ENCODE measurements at places on chromosomes 4 and X.

DNA sequence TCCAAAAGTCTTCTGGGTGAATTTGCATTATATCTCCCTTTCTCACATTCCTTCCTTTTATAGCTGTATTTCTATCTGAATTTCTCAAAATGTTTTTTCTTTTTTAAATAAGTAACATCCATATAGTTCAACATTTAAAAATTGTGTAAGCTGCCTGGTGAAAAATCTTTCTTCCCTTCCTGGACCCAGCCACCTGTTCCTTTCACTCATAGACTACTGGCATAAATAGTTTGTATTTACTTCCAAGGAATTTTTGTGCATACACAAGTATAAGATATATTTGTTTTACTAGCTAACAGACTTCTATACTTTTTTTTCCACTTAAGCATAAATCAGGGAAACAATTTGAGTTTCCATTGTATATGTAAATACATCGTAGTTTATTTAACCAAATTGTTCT, 35.7 kb downstream of the PACRGL start:
- DNase-seq: no peak

DNA sequence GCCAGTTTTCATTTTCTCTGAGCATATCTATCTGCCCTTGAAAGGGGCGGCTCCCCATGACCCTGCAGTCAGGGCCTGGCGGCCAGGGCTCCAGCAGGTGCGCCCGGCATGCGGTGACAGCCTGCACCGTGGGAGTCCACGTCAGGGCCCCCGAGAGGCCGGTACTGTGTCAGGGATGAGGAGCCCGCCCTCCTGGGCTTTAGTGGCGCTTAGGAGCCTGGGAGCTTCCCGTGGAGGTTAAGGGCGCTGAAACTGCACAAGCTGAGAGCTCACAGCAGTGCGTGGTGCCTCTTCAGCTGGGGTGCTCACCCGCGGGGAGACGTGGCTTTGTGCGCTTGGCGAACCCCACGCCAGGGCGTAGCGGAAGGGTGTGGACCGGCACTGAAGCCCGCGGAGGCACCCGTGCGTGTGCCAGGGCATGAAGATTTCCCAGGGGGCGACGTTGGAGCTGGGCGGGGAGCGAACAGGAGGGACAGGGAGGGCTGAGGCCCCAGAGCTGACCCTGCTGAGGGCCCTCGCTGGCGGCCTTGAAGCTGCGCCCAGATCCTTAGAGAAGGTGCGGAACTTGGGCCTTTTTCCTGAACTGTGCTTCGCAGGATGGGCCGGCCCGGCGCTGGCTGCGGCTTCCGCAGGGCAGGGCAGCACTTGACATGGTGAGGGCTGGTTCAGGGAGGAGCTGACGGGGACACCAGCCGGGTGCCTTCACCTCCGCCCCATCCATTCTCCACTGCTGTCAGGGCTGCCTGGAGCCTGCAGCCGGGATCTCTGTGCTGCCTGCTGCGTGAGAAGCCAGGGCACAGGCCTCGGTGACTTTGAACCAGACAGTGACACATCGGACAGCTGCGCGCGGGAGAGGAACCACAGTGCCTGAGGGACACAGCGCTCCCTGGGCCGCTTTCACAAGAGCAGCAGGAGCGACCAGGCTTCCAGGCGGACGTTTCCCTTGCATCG, 32.9 kb downstream of the HTT-AS start:
- peak; percentile 14 for DNase-seq

DNA sequence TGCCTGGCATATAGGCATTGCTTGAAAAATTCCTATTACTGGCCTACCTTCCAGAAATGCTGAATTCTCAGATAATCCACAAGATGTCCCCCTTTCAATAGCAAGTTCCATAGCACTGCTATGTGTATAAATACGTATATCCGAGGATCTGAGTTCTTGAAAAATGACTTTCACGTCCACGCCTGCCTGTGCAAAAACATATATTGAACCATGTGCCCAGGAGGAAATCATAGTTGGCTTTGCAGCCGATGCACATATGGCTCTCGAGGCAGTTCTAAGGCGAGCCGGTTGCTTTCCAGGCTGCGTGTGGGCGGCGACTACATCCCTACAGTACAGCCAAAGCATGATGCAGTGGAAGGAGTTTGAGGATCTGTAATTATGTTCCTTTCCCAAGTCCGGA, 55.4 kb upstream of the ESX1 start:
- no peak for DNase-seq

- no peak for DNase-seq
Observed at GRCh38 chr4:105352826-105353225, 121.0 kb downstream of the PPA2 start.

- DNase-seq: no peak
Observed at GRCh38 chr4:122747883-122748282, 15.4 kb downstream of the BBS12 start.

GRCh38 chr4:144357975-144358374, 217.5 kb upstream of the GYPA start:
- no peak for DNase-seq

GRCh38 chrX:16213961-16214360, 46.7 kb downstream of the MAGEB17 start:
- no peak for DNase-seq

GRCh38 chr4:124121461-124121971, 591.0 kb downstream of the ANKRD50 start:
- no peak for DNase-seq

DNA sequence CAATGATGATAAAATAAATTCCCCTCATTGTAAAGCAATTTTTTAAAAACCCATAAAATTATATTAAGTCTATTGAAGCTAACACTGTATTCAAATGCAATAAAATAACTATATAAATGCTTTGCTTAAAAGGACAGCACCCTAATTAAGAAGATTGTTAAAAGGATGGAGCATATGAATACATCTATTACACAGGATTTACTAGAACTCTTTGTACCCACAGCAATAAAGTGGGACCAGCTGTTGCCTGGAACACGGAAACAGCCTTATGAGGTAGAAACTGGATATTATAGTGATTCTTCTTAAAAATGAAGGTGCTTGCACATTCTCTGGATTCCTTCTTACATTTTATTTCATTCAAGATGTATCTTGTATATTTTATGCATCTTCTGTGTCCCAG, 298.7 kb upstream of the KLF3 start:
- no peak for DNase-seq

DNA sequence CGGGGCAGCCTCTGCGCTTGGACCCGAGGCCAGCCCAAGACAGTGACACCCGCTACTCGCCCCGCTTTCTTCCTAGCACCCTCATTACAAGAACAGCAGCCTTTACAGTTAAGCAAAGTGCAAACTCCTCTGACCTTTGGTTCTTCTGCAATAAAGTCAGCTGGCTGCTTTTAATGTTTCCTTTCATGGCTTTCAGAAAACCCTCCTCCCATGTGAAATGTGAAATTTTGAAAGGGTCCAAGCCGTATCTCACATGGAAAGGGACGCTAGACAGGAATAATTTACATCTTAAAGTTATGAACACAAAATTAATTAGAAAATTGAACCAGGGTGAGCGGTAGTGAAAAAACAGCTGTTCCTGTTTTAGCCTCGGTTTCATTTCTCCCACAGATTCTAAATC, 520.1 kb upstream of the FRG1 start:
- no peak for DNase-seq

GRCh38 chrX:120664081-120664480, 34.2 kb upstream of the C1GALT1C1 start:
- peak; percentile 6 for DNase-seq

GRCh38 chrX:107227780-107228485, 21.5 kb downstream of the DNAAF6 start:
- DNase-seq: no peak

- no peak for DNase-seq
Observed at GRCh38 chrX:130788786-130789581, 114.0 kb downstream of the ENOX2 start.

- DNase-seq: no peak
Observed at GRCh38 chrX:82742351-82742750, 765.7 kb upstream of the POU3F4 start.

- DNase-seq: no peak
Observed at GRCh38 chr4:952881-953573, 20.3 kb downstream of the DGKQ start.

DNA sequence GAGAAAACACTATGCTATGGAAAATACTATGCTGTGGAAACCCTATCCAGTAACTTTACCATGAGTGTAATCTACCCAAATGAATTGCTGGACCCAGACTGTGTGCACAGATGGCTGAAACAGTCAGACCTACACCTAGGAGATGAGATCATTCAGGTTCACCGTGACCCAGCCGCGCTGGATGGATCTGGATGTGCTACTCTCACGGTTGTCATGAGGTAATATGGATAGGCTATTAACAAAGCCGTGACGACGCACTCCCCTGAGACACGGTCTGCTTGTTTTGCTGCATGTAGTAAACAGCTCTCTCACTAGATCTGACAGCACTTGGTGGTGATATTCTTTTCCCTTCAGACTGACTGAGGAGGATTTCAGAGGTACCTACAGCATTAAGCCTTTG, 832.5 kb upstream of the GRID2 start:
- DNase-seq: peak; percentile 48

DNA sequence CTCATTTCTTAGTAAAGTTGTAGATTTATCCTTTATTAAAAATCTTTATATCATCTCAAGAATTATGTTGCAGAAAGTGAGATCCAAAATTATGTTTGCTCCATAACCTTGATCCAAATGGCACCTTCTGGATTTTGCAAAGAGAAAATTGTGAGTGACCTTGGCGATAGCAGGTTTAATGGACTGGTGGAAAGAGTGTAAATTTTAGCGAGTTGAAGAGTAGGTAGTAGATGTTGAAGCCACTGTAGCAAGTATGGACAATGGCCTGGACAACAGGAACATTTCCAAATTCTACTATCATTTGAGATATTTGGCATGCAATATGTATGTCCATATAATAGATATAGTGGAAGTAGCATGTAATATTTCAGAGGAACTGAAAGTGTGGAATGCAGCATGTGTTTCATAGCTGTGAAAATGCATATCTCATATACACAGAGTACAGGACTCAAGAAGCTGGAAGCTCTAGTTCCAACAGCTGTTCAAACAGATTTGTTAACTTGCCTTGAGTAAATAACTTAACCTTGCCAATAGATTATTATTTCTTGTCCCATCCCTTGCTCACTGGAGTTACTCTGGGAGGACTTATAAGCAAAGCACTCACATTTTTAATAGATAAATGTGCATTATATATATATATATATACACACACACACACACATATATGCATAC, 152.5 kb upstream of the TLL1 start:
- DNase-seq: peak; percentile 30

DNA sequence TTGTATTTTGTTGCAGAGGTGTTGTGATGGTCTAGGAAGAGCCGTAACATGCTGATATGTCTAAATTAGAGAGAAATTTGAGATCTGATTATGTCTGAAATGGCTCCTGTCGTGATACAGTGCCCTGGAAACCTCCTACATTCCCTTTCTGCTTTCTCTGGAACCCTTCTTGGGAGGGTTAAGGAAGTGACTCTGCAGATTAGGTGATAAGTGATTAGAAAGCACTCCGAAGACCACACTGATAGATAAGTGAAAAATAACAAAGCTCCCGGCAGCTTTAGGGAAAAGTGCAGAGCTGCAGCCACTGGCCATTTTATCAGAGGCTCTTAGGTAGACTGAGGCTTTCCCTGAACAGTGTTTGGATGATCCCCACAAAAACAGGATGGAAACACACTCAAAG, 110.6 kb downstream of the MGST2 start:
- no peak for DNase-seq

- no peak for DNase-seq
Observed at GRCh38 chrX:40327085-40327484, 229.3 kb upstream of the BCOR start.

DNA sequence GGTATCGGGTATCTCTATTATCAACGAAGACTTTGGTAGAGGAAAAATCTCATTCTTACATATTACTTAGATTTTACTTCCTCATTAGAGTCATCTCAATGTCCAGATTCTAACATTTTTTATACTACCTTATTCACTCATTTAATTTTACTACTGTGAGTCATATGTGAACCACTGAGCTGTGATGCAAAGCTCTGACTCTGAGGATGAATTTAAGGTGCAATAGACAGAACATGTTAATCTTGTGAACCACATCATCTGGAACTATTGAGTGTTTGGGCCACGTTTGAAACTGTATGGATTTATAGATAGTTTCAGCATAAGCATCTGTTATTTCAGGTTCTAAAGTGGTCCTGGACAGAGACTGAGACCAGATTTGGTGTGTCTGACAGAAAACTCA, 78.4 kb downstream of the PWWP3B start:
- no peak for DNase-seq

GRCh38 chrX:138082896-138083295, 517.0 kb downstream of the ZIC3 start:
- no peak for DNase-seq

DNA sequence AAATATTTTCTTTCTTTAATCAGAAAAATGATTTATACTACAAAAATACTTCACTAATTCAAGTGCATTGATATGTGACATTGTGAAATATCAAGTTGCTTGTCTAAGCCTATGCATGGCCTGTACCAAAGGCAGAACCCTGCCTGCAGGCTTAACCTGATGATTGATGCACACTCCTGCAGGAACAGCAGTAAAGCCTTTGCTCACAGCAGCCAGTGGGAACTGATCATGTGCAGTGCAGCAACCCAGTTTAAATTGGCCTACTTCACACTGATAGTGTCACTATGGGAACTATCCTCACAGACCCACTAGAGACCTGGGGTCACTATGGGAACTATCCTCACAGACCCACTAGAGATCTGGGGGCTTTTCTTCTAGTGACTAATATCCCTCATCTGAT, 603.8 kb downstream of the RAPGEF2 start:
- DNase-seq: no peak

- DNase-seq: no peak
Observed at GRCh38 chr4:67465032-67465762, 80.1 kb downstream of the CENPC start.

DNA sequence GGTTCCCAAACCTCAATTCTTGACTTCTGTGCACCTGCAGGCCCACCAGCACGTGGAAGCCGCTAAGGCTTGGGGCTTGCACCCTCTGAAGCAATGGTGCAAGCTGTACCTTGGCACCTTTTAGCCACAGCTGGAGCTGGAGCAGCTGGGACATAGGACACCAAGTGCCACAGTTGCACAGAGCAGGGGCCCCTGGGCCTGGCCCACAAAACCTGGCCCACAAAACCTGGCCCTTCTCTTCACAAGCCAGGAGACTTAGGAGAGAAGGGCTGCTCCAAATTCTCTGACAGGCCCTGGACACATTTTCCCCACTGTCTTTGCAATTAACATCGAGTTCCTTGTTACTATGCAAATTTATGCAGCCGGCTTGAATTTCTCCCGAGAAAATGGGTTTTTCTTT, 197.8 kb downstream of the EPHA5 start:
- no peak for DNase-seq

GRCh38 chr4:148052448-148052847, 320.6 kb downstream of the ARHGAP10 start:
- no peak for DNase-seq

DNA sequence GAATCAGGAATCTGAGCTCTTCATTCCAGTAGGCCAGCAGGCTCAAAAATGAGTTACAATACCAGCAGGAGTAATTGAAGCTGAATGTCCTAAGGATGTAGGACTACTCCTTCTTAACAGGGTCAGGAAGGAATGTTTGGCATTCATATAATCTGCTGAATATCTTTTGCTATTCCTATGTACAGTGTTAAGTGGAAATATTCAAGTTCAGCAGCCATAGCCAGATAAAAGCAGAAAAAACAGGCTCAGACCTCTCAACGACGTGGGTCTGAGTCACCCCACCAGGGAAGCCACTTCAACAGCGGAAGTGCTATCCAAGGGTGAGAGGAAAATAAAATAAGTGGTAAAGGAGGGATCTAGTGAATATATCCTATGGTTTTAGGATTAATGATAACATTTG, 577.0 kb downstream of the SPOCK3 start:
- DNase-seq: no peak
